ENCODE measurements at places on chromosomes 12 and 14. TPM values are rescaled to one million over a fixed set of nuclear protein-coding genes. Genes with fewer than 3 reads are reported as not detected.

DNA sequence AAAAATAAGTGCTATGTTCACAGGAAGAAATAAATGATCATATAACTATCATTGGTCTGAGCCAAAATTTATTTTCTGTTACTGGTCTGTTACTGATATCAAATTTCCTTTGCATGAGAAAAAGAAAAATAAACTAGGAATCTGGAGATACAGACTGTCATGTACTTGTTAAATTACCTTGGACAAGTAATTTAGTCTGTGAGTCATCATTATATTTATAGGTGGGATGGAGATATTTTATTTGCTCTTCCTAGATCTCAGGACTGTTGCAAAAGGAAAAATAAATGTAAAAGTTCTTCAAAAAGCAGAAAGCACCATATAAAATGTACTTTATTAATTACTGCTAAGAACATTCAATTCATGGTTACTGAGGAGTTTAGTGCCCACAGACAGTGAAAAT lies 174.4 kb downstream of the PTPRO start:
- DNase-seq: no peak

Gene TBPL2
- polyA plus RNA-seq: not detected

DNA sequence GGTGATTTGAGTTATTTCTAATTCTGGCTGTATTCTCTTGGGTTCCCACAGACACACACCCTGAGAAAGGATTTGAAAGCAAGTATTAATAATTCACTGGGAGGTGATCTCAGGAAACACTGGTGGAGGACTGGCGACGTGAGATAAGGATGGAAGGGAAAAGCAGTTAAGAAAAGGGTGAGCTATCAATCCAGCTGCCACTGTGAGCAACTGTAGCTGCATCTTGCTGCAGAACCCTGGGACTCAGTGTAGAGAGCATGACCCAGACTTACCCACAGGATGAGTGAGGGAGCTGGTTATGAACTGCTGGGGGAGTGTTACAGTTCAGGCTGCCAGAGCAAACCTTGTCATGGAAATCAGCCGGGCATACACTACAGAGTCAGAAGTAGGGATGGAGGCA lies 71.9 kb downstream of the RESF1 start:
- DNase-seq: no peak

DNA sequence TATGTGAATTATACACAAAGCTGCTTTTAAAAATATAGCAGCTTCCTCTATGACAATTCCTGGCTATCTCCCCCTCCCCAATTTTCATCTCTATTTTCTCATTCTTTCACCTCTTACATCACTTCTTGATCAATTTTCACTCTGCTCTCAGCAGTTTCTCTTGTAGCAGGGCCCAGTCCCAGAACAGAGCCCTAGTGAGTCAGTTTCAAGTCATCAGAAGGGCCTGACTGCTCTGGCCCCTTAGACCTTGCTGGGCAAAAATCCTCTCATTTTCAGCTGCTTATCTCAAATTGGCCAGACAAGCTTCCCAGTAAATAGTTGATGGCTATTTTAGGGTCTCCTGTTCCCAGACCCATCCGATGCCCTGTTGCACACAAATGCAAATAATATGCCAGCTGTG lies 101.4 kb downstream of the TTC7B start:
- DNase-seq: no peak

DNA sequence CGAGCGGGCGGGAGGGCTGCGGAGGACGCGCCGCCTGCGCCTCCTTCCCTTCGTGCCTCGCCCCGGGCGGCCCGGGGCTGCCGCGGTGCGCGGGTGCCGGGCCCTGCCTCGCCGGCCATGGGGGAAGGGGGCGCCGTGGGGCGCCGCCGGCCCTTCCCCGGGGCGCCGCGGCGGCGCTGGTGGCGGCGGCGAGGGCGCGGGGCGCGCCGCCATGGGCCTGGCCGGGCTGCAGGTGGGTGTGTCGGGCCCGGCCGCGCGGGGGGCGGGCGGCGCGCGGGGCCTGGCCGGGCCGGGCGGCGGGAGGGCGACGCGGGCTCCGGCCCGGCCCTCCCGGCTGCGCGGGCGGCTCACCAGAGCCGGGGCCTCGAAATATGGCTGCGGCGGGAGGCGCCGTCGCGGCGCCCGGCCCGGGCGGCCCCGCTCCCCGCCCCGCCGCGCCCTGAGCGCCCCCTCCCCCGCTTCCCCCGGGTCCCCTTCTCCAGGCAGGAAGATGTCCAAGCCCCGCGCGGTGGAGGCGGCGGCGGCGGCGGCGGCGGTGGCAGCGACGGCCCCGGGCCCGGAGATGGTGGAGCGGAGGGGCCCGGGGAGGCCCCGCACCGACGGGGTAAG lies 5.1 kb downstream of the KMT5A start:
- DNase-seq: no peak

DNA sequence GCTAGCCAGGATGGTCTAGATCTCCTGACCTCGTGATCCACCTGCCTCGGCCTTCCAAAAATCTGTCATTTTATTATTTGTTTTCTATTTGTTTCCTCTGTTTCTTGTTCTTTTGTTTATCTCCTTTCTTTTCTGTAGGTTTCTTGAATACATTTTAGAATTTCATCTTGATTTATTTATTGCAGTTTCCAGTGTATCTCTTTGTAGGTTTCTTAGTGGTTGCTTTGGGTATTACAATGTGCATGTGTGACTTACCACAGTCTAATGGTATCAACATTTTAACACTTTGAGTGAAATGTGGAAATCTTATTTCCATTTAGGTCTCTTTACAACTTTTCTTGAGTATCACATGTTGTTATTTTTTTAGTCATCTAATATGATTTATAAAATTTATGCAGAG lies 29.9 kb upstream of the MUCL1 start:
- DNase-seq: no peak

GRCh38 chr14:101111620-101112290 lies 208.2 kb upstream of the RTL1 start:
- DNase-seq: no peak

- no peak for DNase-seq
These were observed 42.3 kb downstream of the BRAP start for GRCh38 chr12:111643427-111643826.

- no peak for DNase-seq
These were observed 5.3 kb upstream of the PSMD9 start for GRCh38 chr12:121883315-121883660.

Gene FAM90A1
- polyA plus RNA-seq: 0.20 TPM

DNA sequence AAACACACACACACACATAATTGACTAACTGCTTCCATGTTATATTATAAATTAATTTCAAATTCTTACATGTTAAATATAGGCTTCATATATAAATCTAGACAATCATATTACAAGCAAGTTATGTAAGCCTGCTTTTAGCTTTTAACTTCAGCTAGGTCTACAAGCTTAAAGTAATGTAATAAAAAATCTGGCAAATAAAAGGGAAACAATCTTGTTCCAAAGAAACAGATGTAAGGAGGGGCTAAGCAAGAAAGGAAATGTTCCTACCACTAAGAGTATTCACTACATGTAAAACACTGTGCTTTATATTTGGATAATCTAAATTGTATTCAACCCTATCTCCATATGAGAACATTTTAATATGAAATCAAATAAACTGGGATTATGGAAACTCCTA lies 110.4 kb downstream of the SLC6A15 start:
- no peak for DNase-seq

DNA sequence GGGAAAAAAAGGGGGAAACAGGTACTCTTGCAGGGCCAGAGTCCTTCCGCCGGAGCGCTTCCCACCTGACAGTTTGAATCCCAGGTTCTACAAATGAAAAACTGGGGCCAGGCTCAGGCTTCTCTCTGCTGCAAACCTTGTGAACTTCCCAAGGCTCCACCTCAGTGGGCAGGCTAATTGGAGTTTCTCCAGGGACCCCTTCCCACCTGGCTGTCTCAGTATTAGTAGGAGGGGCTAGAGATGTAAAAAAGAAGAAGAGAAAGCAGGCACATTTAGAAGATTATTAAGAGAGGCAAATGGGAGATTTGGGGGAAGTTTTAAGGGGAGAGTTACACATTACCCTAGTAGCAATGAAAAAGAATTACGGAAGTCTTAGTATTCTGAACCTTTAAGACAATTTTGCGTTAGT lies 20.0 kb upstream of the CLEC2D start:
- no peak for DNase-seq

Gene ADGRD1
- 40.1 TPM for polyA plus RNA-seq

GRCh38 chr12:67751381-67751928 lies 102.9 kb downstream of the DYRK2 start:
- DNase-seq: no peak

Gene JPH4
- polyA plus RNA-seq: not detected

Gene POLE2
- 3.3 TPM for polyA plus RNA-seq

GRCh38 chr14:31138301-31138700 lies 69.3 kb downstream of the HECTD1 start:
- no peak for DNase-seq

- no peak for DNase-seq
These were observed 21.1 kb upstream of the VWF start for GRCh38 chr12:6145564-6145963.

Measured in BJ (cell line).